Left ventricle myocardium superior (tissue), 1 donor: ENCODE measurements at places on chromosomes 3 and 15.

GRCh38 chr15:29925227-29926082 lies 103.2 kb upstream of the TJP1 start:
- peak; percentile 82 for DNase-seq

GRCh38 chr3:127749787-127750225 lies 72.5 kb downstream of the MGLL start:
- DNase-seq, result no peak

GRCh38 chr3:170539897-170540296 lies 46.0 kb downstream of the SLC7A14 start:
- no peak for DNase-seq

GRCh38 chr15:28101201-28101600 lies 2.1 kb upstream of the OCA2 start:
- DNase-seq, result no peak

DNA sequence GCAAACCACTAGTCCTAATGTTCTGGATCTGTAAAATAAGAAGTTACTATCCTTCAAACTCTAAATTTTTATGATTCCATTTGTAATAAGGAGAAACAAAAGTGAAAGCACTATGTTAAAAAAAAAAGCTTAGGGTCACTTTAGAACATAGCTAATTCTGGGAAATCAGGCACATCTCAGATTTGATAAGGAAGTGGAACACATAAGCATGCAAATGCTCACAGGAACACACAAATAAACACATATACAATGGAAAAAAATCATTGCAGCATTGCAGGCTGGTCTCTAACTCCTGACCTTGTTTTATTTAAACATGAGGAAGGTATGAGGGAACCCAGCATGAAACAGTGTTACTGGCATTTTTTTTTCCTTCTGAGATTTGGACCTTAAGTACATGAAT lies 63.2 kb upstream of the TNFSF10 start:
- no peak for DNase-seq

- no peak for DNase-seq
Measured at GRCh38 chr15:90047956-90048575, 46.9 kb downstream of the ZNF710 start.

GRCh38 chr3:162938083-162938482 lies 1441.5 kb downstream of the OTOL1 start:
- DNase-seq, result no peak

GRCh38 chr3:7565574-7565973 lies 704.7 kb downstream of the GRM7 start:
- DNase-seq, result no peak

DNA sequence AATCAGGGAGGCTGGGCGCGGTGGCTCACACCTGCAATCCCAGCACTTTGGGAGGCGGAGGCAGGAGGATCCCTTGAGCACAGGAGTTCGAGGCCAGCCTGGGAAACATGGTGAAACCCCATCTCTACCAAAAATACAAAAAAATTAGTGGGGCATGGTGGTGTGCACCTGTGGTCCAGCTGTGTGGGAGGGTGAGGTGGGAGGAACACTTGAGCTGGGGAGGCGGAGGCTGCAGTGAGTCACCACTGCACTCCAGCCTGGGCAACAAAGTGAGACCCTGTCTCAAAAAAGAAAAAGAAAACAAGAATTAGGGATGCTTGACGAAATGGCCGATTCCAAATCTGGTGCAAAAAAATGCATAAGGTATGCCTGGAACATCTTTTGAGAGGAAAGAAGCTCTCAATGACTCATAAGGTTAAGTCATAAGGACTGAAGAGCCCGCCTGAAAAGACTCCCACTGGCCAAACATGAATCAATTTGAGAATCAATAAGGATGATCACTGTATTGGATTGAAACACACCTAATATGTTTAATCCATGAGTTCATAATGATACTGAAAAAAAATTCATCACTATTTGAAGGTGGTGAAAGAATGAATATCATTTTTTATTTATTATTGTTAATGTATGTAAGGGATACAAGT lies 27.7 kb downstream of the BLM start:
- DNase-seq, result no peak

DNA sequence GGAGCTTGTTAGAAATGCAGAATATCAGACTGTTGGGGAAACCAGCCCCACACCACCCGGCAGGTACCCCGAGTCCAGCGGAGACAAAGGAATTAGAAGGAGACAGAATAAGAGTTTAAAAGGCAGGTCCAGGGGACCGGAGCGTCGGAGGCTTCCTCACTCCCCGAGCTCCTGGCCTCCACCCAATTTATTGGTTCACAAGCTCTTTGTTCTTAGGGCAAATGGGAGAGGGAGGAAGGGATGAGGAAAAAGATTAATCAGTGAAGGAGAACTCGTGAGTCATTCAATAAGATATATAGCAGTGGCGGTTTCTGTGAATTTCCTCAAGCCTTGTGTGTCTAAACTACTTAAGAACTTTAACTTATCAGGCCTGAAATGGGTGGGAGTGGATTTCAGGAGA lies 32.1 kb upstream of the WDR72 start:
- DNase-seq, result no peak

DNA sequence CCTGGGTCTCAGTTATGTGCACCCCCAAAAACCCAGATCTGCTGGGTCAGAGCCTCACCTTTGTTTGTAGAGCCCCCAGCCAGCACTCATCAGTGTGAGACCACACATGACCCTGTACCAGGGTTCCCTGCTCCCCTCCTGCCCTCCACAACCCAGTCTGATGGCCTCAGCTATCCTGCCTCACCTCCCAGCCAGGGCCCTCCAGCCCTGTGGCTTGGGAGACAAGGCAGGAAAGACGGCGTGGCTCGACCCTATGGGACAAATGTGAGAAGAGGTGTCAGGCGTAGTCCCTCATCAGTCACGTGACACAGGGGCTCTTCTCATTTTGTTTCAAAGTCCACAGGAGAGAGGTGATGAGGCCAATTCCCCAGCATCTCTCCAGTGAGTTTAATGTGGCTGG lies 28.3 kb upstream of the PRR23E start:
- no peak for DNase-seq

GRCh38 chr15:78307976-78308375 lies 8.6 kb upstream of the SKIC8 start:
- DNase-seq, result no peak
